Central memory CD4-positive, alpha-beta T cell (primary cell): ENCODE measurements at places on chromosomes 2 and 18.
A peak's percentile ranks its signal among the peaks of the same experiment; 100 is the strongest.

DNA sequence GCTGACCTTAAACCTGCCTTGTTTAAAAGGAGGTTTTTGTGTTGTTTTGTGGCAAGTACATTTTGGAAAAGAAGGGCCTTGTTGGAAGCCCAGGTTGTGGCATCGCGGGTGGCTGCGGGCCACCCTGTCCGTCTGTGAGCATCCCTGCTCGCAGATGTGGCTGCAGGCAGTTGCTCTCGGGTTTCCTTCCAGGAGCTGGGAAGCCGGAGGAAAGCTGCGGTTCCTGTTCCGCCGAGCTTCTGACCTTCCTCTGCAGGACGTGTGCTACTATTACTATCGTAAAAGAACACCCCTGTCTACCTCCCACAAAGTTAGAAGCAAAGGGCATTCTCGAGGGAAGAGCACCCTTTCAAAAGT lies 766 bp downstream of the MFF start:
- no peak for DNase-seq

- no peak for DNase-seq
These were observed 33.8 kb downstream of the LPIN2 start for GRCh38 chr18:2979129-2979528.

GRCh38 chr2:133972786-133973185 lies 281.1 kb upstream of the MGAT5 start:
- DNase-seq, result no peak

DNA sequence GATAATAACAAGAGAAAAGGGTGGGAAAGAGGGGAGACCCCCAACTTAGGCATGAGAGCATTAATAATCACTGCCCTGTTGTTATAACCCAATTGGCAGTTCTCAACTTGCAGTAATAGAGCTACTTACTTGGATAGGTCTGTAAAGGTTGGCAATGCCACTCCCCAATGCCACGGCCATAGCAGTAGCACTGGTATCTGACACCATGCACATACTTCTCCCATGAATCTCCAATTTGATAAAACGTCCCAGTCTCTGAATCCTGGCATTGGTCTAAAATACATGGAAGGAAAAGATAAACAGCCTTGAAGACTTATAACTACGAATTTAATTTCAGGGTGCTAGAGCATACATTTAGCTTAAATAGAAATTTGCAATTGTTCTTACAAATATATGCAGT lies 16.8 kb downstream of the FN1 start:
- DNase-seq, result no peak

DNA sequence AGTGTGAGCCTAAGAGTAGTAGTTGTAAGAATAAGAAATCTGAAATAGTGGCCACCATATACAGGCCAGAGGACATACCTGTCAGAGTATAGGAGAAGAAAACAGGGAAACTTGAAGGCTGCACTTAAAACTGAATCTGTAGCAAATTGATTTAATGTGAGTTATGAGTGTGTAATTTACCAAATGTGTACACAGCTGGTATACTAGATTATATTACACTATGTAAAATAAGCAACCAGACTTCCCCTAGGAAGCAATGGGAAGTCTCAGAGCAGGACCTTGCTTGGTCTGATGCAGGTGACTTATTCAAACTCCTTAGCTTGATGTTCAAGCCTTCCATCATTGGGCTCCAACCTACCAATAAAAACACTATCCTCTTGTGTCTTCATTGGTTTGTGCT lies 17.3 kb upstream of the EPC2 start:
- DNase-seq, result no peak

GRCh38 chr2:62895632-62896009 lies 155.0 kb upstream of the OTX1 start:
- no peak for DNase-seq

- no peak for DNase-seq
These were observed 362.0 kb downstream of the SOX11 start for GRCh38 chr2:6054161-6054671.

DNA sequence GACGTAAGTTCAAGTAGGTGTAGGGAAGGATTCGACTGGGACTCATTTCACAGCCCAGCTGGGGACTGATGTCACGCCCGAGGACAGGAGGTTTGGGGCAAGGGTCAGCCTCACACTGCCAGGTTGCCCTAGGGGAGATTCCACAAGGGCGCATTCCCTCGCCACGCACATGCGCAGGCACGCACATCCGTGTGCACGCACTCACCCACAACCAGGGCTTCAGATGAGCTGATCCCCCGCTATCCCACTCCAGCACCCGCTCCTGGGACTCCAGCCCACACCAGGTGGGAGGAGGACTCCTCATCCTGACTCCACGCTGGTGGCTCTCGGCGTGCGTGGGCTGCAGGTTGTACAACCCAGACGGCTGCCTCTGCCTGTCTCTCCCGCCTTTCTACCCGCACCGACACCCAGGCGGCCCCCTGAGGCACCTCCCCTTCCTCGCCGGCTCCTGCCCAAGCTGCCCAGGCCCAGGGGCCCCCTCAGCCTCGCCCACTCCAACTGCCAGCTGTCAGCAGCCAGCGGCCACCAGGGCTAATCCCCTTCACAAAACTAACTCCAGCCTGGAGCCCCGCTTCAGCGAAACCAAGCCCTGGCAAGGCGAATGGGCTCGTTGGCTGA lies 47.8 kb upstream of the FOSL2 start:
- no peak for DNase-seq

GRCh38 chr18:2172881-2173280 lies 398.4 kb downstream of the METTL4 start:
- no peak for DNase-seq

- DNase-seq, result no peak
These were observed 341.8 kb downstream of the ALK start for GRCh38 chr2:29579495-29580169.

GRCh38 chr2:186467421-186467820 lies 18.6 kb upstream of the ZC3H15 start:
- no peak for DNase-seq

- DNase-seq, result no peak
These were observed 108.9 kb upstream of the ITGA4 start for GRCh38 chr2:181348107-181348837.

- no peak for DNase-seq
These were observed 5.5 kb downstream of the ASAP2 start for GRCh38 chr2:9212010-9212635.

GRCh38 chr2:7270011-7270431 lies 352.8 kb downstream of the RNF144A start:
- DNase-seq, result no peak

- DNase-seq, result no peak
These were observed 12.9 kb downstream of the STAT1 start for GRCh38 chr2:191001032-191001431.

DNA sequence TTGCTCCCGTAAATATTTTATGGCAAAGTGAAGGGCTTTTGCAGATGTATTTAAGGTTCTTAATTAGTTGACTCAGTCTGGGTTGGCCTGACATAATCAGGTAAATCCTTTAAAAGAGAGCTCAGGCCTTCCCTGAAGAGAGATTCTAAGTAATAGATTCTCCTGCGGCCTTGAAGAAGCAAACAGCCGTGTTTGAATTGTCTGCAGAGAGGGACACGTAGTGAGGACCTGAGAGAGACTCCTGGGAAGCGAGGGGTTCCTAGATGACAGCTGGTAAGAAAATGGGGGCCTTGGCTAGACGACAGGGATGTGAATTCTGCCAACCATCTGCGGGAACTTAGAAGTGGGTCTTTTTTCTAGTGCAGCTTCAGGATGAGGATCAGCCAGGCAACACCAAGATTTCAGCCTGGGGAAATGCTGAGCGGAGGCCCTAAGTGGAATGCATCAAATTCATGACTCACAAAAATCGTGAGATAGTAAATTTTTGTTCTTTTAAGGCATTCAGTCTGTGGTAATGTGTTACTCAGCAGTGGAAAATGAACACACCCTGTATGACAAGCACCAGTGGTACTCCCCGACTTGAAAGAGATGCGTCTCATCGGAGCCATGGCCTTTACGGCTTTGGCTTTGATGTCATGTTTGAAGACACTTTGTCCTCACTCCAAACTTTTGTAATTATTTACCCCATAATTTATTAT lies 62.1 kb upstream of the SMIM21 start:
- no peak for DNase-seq

GRCh38 chr18:70620837-70621612 lies 332.2 kb downstream of the SOCS6 start:
- no peak for DNase-seq

GRCh38 chr2:72915907-72916742 lies 1.2 kb upstream of the EMX1 start:
- peak; percentile 44 for DNase-seq

DNA sequence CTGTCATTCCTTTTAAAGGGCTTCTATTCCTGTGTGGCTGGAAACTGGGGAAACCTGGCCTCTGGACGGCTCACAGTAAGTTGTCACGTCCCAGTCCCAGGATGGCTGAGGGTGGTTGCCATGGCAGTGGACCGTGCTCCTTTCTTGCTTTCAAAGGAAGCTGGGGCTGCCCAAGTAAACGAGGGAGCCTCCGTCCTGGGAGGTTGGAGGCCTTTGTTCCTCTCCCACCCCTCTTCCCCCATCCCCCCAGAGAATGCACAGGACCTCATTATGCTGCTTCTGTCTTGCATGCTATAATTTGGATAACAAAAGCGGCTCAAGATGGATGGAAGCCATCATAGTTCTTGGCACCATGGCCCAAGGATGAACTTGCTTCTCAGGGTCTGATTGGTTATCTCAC lies 325.5 kb upstream of the HS6ST1 start:
- no peak for DNase-seq

- no peak for DNase-seq
These were observed 8.8 kb downstream of the TRIB2 start for GRCh38 chr2:12725233-12726187.
